Stimulated activated CD4-positive, alpha-beta T cell treated with anti-CD3 and anti-CD28 coated beads, TNF-alpha, amount 100 ng/mL, for 4 hours (primary cell): ENCODE measurements at places on chromosomes 2 and 18.

GRCh38 chr2:168208652-168209051 is 38.7 kb downstream of the STK39 start:
- DNase-seq = no peak

DNA sequence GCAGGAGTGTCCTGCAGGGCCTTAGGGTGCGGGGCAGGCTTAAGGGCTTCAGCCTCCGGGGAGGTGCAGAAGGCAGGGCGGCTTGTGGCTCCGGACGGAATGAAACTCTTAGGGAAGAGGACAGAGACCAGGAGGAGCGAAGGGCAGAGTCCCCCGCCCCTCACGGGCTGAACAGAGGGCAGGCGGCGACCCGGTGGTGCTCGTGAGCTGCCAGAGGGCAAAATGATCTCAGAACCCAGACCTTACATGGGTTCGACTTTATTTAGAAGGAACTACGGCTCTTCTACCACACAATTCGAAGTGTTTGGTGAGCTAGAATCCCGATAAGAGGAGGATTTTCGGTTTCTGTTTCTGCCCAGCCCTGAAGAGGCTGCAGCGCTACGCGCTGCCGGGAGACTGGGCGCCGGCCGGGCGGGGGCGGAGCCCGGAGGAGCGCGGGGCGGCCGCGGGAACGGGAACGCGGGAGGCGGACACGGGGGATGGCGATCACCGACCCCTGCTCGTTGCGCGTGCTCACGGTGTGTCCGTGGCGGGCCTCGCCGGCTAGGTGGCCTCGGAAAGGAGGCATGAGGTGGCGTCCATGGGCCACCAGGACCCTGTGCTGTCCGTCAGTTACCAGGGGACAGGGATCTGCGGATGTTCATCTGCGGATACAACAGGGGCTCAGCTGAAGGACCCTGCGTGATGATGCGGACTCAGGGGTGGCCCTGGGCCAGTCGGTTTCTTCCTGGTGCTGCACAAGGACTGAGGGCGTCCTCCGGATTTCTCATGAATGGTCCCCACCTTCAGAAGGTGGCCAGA is 4.2 kb upstream of the SP100 start:
- peak; percentile 36 for DNase-seq

DNA sequence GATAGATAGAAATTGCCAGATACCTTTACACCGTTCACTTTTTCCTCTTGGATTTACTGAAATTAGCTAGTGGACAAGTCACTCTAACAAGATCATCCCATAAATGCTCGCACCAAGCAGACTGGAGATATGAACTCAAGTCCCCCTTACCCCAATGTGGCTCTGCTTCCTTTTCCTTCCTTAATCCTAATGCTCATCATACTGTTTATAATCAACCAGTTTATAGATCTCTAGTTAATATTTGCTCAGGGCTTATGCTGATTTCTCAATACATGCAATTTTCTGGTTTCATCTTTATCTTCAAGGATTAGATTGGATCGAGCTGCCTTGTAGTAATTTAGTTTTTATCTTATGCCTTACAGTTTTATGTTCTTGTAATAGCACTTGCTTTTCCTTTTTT is 318.3 kb upstream of the KLHL29 start:
- no peak for DNase-seq

GRCh38 chr18:24878289-24878688 is 417.9 kb downstream of the HRH4 start:
- DNase-seq = no peak

DNA sequence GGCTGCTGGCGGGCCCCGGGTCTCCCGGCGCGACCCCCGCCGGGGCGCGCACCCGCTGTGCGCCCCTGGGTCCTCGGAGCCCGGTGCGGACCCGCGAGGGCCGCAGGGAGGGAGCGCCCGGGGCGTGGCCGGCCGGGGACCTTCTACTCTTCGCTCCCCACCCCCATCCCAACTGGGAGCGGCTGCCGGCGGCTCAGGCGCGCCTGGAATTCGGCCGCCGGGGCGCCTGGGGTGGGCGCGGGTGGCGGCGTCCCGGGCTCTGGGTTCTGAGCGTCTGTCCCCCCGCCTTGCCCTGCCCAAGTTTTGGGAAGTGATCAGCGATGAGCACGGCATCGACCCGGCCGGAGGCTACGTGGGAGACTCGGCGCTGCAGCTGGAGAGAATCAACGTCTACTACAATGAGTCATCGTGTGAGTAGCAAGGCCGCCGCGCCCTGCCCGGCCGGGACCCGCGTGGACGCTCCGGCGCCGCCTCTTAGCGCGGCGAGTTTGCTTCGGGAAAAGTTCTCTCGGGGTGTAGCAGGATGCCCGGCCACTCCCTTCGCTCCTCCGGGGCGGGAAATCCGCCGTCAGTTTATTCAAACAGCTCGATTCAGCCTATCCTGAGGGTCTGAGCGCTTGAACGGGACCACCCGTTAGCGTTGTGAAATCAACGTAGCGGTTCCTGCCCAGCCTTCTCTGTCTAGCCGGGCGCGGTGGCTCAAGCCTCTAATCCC is 502 bp downstream of the TUBB6 start:
- no peak for DNase-seq

GRCh38 chr2:44930274-44931197 is 11.0 kb upstream of the SIX3 start:
- no peak for DNase-seq
